ENCODE measurements at places on chromosomes 1 and 21.

- no peak for DNase-seq
Measured at GRCh38 chr1:99978218-99978617, 8.4 kb downstream of the SLC35A3 start.

DNA sequence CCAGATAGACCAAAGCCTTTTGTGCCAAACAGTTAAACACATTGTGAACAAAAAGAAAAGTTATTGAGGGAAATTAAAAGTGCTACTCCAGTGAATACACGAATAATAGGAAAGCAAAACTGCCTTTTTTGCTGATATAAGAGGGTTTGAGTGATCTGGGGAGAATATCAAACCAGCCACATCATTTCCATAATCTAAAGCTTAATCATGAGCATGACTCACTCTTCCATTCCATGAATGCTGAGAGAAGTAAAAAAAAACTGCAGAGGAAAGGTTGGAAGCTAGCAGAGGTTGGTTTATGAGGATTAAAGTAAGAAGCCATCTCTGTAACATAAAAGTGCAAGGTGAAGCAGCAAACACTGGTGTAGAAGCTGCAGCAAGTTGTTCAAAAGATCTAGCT, 350.6 kb upstream of the NCAM2 start:
- no peak for DNase-seq

- no peak for DNase-seq
Measured at GRCh38 chr1:183079712-183080388, 56.6 kb downstream of the LAMC1 start.

GRCh38 chr1:230139315-230139714, 72.3 kb downstream of the GALNT2 start:
- no peak for DNase-seq

DNA sequence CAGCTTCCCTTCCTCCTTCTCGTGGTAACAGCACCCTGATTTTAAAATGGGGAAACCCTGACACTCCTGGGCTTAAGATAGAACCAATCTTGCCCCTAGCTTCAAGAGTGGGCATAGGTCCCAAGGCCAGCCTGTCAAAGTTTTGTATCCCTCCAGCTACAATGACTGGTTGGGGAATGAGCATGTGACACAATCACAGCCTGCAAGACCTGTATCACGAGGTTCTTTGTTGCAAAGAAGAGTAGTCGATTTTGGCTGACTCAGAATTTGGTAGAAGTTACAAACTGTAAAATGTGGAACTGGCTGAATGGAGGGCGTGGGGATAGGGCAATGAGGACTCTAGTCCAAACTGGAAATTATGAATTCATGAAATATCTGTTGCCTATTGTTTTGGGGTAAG, 18.7 kb downstream of the CTSK start:
- DNase-seq: no peak

GRCh38 chr1:56874689-56875088, 20.1 kb downstream of the C8A start:
- DNase-seq: no peak

DNA sequence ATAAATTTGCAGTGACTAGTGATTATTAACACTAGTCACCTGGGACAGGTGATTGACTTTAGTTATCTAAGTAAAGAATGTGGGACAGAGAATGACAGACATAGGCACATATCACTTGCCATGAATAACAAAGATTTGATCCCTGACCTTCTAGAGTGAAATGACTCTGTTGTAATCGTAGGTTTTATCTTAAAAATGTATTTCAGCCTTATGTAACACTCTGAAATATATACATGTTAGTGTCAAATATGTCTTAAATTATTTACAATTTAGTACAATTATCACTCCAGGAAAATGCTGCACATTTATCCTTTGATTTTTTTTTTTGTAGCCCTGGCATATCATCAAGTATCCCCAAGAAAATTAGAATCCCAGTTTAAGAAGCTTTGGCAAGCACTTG, 186.4 kb upstream of the PTGFR start:
- no peak for DNase-seq

GRCh38 chr1:20578721-20579395, 10.0 kb upstream of the CDA start:
- no peak for DNase-seq

DNA sequence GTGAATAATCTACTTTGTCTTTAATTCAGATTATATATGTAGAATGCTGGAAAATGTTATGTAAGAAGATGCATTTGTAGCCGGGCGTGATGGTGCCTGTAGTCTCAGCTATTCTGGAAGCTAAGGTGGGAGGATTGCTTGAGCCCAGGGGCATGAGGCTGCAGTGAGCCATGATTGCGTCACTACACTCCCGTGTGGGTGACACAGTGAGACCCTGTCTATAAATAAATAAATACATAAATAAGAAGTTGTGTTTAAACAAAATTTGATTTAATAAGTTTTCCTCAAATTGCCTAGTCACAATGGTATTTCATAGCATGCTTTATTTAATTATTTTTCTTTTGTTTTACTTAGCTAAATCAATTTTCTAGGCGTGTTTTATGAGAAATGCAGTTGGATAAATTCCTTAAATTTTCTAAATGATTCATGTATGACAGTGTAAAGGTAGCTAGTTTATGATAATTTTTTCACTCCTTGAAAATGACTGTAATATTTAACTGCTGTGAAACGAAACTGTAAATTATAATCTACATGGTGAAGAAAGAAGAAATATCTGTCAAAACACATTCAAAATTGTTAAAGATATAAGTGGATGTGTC, 232.6 kb downstream of the SRGAP2C start:
- no peak for DNase-seq

GRCh38 chr1:93443454-93443853, 4.5 kb upstream of the FNBP1L start:
- DNase-seq: no peak

GRCh38 chr21:23968722-23969647, 1638.3 kb downstream of the MRPL39 start:
- DNase-seq: no peak

GRCh38 chr1:57832612-57833011, 408.8 kb upstream of the DAB1 start:
- no peak for DNase-seq

- DNase-seq: no peak
Measured at GRCh38 chr1:29521438-29521715, 285.1 kb downstream of the PTPRU start.

DNA sequence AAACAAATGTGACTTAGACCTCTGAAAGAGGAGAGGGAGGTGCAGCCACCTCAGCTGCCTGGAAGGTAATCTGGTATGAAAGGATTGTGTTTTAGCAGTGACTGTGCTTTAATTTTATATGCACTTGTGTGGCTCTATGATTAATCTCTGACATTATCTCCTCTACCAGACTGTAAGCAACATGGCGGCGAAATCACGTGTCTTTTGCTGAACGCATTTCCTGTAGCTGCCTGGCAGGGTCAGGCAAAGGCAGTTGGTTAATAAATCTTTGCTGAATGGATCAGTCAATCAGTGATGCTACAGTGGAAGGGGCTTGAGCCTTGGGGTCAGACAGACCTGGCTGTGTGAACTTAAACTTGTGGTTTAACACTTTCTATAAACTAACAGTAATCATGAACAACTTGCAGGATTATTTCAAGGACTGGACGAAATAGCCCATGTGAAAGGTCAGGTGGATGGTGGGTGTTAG, 96.9 kb downstream of the ADSS2 start:
- no peak for DNase-seq

- DNase-seq: no peak
Measured at GRCh38 chr1:232260861-232261260, 369.1 kb downstream of the SIPA1L2 start.

DNA sequence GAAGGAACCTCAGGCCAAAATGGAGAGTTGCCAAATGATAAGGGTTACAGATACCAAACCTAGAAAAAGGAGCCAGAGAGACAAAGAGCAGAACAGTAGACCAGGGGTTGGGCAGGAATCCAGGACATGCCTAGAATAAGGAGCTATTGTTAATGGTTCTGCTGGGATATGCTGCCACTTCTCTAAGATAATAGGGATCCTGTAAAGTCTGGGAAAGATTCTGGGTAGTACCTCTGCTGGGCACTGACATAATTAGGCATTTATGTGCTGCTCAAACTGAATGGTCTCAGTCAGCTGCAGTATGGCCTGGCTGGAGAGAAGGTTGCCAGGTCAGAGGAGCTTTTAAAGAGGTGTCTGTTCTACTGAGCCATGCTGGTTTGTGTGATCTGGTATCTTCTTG, 19.9 kb upstream of the NRIP1 start:
- no peak for DNase-seq

GRCh38 chr1:9836632-9836960, 12.8 kb upstream of the CLSTN1 start:
- DNase-seq: no peak

DNA sequence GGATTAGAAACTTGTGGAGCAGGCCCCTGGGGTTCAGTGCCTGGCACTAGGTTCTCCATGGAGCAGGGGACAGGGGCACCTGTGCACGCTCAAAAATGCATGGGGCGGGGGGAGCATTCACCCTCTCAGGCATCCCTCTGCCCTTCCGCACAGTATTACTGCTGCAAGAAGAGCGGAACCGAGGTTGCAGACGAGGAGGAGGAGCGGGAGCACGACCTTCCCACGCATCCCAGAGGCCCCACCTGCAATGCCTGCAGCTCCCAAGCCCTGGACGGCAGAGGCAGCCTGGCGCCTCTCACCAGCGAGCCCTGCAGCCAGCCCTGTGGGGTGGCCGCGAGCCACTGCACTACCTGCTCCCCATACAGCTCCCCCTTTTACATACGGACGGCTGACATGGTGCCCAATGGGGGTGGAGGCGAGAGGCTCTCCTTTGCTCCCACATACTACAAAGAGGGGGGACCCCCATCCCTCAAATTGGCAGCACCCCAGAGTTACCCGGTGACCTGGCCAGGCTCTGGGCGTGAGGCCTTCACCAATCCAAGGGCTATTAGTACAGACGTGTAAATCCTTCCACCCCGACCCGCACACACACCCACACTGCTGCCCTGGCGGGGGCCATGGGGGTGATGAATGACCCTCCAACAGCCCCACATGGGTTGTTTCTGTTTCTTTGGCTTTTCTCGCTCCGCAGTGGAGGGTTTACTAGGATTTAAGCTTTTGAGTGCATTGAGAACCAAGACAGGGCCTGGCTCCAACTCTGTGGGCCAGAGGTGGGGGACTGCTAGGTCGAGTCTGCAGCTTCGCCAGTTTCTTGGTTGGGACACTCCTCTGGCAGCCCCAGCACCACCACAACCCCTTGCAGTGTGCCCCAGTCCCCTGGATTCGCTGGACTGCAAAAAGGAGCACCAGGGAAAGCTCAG, 63.7 kb downstream of the TOR1AIP2 start:
- no peak for DNase-seq

DNA sequence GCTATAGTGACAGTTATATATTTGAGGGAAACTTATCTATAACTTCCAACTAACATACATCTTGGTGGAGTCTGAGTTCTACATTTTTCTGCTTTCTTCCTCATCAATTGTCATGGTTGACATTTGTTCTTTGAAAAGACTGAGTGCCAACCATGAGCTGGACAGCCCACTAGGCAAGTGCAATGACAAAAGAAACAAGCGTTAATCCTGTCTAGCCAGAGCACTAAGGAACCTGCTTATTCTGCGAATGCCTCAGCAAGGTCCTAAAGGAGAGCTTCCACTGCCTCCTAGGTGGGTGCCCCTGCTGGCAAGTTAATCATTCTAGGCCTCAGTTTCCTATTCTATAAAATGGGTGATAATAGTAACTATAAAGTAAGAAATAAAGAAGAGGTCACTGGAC, 44.8 kb downstream of the IRF2BP2 start:
- no peak for DNase-seq

- no peak for DNase-seq
Measured at GRCh38 chr1:186297439-186298045, 77.5 kb downstream of the TPR start.

GRCh38 chr1:20551945-20552727, at the start of gene FAM43B:
TSS of gene FAM43B (plus strand) at chr1:20552573. CDS start at chr1:20552974, 401 bp downstream.
- DNase-seq: peak; percentile 95

GRCh38 chr1:111516005-111516535, 12.6 kb upstream of the ADORA3 start:
- DNase-seq: no peak

- no peak for DNase-seq
Measured at GRCh38 chr21:29056538-29057050, 16.9 kb downstream of the CCT8 start.

- no peak for DNase-seq
Measured at GRCh38 chr1:1250786-1251284, 4.3 kb upstream of the C1QTNF12 start.

DNA sequence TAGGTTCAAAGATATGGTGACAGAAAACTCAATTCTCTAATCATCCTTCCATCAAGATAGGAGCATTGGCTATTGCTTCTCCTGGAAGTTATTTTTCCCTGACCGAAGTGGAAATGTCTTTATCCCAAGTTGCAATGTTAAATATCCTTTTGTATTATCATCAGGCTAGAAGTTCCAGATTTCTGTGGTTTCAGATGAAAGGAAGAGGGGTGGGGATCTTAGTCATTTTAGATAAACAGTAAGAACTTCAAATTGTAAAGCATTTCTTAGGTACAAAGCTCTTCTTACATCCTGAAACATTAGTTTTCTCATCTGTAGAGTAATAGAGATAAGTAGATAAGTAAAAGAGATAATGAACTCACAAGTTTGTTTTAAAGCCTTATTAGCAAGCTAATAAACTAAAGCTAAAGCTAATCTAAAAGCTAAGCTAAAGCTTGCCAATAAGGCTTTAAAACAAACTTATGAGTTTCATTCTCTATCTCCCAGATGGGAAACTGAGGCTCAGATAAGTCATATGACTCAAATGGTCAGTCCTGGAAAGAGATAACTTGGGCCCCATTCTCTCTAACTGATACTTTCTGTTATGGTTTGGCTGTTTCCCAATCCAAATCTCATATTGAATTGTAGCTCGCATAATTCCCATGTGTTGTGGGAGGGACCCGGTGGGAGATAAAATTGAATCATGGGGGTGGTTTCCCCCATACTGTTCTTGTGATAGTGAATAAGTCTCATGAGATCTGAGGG, 99.2 kb upstream of the KCNK2 start:
- no peak for DNase-seq

GRCh38 chr1:20216574-20216973, 30.3 kb upstream of the PLA2G2C start:
- DNase-seq: no peak

DNA sequence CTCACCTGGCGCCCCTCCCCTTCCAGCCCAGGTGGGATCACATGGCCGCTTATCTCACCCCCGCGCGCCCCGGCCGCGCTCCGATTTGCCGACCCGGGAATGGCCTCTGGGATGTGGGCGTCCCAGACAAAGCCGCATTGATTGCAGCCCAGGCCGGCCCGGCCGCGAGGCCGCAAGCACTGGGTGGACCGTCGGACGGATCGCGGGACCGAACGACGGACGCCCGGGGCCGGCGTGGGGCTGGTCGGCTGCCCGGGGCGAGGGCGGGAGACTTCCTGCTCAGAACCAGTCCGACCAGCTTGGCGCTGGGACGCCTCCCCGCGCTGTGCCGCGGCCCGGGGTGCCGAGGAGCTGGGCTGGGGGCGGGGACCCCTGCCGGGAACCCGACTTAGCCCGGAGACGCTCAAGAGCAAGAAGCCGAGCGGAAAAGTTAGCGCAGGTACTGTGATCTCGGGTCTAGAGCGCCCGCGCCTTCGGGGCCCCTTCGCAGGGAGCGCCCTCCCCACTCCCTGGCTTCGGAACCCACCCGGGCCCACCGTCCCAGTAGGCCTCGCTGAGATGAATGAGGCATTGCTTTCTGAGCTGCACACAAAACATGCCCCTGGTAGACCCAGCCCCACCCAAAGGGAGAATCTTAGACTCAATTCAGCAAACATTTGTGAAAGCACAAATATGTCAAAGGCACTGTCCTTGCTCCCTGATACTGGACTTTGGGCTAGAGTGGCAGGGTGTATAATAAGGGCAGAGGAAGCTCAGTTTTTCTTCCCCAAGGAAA, 415 bp upstream of the LAD1 start:
- no peak for DNase-seq

- DNase-seq: no peak
Measured at GRCh38 chr1:224698015-224698451, 81.9 kb downstream of the CNIH3 start.
